Stimulated activated CD4-positive, alpha-beta T cell treated with anti-CD3 and anti-CD28 coated beads, Interleukin-15, amount 100 ng/mL, for 1 hour (primary cell): ENCODE measurements at places on chromosomes 1 and 21.

DNA sequence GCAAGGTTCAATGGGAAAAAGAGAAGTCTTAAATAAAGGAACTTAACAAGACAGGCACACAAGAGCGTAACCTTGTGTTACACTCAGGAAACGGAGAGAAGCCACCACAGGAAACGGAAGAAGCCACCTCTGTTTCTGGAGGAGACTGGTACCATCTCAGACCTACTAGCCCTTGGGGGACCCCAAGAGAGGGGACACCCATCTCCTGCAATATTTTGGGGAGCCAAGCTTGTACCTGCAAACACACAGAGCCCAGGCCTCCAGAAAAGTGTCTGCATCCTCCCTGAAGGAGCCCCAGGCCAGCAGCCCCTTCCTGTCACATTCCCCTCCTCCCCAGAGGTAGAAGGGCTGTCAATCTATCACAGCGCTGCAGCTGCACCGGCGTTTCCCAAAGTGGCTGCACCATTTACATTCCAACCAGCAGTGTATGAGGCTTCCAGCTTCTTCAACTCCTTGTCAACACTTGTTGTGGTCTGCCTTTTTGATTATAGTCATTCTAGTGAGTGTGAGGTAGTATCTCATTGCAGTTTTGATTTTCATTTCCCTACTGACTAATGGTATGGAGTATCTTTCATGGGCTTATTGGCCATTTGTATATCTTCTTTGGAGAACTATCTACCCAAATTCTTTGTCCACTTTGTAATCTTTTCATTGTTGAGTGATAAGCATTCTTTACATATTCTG is 23.0 kb upstream of the PADI1 start:
- DNase-seq: no peak

DNA sequence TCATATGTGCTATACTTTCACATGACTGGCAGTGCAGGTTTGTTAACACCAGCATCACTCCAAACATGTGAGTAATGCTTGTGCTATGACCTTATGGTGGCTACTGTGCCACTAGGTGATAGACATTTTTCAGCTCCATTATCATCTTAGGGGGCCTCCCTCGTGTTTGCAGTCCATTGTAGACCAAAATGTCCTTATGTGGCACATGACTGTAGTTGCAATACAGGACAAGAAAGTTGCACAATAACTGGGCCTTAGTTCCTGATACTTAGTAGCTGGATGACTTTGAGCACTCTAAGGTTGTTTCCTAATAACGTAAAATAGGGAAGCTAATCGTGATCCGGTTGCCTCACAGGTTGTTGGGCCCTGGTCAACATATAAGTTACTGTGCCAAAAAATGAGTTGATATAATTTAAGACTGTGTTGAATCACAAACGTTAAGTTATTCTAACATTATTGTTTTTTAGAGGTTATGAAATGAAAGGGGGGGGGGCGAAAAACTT is 511 bp upstream of the SNX27 start:
- DNase-seq: no peak

DNA sequence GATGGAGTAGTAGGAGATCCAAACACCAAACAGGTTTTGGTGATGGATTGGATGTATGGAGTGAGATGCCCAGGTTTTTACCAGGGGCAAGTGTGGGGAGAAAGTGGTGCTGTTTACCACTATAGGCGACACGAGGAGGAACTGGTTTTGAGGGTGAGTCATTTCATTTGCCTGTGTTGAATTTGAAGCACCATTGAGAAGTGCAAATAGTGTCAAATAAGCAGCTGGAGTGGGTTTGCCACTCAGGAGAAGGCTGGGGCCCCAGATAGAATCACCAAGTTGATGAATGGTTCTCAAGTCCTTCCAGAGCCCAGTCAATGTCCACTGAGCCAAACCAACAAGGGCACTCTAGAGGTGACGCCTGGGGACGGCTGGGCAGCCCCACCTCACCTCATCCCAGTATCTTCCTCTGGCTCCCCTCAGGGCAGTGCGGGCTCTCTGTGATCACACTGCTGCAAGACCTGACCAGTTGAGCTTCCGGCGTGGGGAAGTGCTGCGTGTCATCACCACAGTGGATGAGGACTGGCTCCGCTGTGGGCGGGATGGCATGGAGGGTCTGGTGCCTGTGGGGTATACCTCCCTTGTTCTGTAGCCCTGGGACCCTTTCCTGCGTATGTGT is 9.4 kb downstream of the RUSC1 start:
- no peak for DNase-seq

DNA sequence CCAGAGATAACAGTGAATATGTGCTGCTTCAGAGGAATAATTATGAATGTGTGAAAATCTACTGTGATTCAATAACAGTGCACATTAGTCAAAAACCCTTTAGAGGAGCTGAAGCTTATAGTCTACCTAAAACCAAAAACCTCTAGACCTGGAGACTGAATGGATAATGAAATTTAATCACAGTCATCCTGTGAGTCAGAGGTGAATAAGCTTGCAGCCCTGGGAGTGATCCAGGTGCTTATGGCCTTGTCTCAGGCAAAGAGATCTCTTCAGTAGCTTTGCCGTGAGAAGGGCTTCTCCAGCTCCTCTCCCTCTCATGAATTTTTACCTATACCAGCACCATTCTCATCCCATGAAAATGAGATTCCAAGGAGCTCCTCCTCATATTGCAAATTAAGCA is 81.3 kb upstream of the RGS4 start:
- no peak for DNase-seq

DNA sequence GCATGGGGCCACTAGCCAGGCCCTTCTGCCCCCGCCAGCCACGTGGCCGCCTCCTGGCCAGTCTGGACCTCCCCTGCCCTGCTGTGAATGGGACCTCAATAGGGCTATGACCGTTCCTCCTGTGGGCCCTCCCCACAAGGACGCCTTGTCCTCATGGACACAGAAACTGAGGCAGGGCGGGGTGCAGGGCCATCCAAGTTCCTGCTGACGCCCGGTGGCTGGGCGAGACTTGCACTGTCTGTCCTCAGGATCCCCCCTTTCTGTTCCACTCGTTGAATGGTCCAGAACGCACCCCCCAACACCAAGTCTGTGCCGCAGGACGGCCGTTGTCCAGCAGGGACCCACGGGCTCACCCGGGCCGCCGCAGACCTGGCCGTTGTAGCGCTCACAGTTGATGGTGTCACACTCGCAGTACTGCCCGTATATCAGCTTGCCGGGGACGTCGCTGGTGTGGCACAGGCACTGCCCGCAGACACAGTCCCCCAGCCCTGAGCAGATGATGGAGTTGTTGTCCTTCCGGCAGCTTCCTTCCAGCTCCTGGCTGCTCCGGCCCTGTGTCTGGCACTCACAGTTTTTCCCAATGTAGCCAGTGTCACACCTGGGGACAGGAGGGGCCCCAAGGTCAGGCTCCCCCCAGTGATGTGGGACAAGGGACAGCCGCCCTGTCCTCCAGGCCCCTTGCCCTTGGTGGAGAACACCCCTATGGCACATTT is 16.3 kb upstream of the PTTG1IP start:
- DNase-seq: no peak

- DNase-seq: no peak
Observed at GRCh38 chr1:109398343-109399225, 866 bp upstream of the SORT1 start.

- DNase-seq: no peak
Observed at GRCh38 chr1:6584126-6585080, 4.6 kb downstream of the ZBTB48 start.

DNA sequence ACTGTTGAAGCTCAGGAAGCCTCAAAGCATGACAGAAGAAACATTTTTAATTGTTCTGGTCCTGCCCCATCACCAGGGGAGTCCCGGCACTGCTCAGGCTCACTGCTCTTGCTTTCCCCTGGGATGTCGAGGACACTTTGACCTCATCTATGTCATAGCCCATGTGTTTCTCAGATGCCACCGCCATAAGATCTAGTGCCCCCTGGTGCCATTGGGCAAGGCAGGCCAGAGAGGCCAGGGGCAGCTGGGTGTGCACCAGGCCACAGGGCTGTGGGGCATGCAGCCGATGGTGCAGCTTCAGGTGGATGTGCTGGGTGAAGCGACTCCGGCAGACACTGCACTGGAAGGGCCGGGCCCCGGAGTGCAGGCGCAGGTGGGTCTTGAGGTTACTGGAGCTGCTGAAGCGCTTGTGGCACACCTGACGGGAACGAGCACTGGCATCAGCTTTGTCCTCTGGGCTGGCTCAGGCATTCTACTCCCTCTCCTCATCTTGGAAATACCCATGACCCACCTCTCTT is 7.7 kb upstream of the CRYBG2 start:
- no peak for DNase-seq

DNA sequence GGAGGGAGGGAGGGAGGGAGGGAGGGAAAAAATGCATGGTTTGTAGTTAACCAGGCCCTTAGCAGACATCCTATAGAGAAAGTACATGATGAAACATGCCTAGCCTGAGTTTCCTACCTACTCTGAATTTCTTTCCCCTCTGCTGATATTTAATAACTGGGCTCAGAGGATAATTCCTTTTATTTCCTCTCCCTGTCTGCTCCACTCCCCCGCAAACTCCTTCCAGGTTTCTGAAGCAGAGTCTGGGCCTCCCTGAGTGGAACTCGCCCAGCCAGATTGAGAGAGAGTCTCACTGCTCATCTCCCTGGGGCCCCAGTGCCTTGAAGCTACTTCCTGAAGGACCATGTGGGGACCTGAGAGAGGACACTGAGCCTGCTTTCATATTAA is 111.9 kb upstream of the SLC44A3 start:
- no peak for DNase-seq

DNA sequence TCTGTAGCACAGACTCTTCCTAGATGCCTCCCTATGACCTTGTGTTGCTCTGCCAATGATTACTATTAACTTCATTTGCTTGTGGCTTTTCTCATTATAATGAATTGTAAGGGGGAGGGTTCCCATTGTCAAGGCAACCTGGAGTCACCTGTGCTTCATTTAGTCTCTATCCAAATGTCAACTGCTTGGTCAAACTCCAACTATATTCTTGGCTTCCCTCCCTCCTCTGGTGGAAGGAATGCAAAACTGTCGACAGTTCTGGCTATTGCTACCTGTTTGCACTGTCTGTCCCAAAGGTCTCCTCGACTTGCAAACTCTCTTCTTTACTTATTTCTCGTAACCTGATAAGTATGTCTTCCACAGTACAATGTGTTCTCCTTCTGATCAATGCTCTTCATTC is 100.3 kb downstream of the CACNA1E start:
- DNase-seq: no peak

DNA sequence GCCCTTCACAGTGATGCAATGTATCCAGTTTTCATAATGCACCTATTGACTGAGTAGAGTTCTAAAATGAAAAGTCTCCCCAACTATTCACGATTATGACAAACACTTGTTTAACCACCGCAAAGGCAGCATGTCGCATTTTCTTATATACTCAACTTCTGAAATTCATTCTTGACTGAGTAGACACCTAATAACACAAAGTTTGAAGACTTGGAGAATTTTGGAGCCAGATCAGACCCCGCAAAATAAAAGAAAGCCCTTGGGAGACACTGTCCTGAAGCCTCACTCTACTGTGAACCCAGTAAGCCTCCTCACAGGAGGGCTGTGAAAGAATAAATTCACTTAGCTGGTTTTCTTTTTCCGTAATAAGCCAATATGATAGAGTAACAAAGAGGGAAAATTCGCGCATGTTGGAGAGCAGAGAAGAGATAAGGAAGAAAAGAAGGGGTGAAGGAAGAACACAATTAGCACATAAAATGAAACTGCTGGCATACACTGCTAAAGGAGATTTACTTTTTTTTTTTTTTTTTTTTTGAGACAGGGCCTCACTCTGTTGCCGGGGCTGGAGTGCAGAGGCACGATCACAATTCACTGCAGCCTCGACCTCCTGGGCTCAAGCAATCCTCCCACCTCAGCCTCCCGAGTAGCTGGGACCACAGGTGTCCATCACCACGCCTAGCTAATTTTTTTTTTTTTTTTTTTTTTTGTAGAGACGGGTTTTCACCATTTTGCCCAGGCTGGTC is 492 bp upstream of the COLGALT2 start:
- no peak for DNase-seq

- DNase-seq: no peak
Observed at GRCh38 chr21:41326414-41327080, 9.9 kb downstream of the FAM3B start.

- DNase-seq: no peak
Observed at GRCh38 chr1:56434740-56435139, 144.6 kb downstream of the PLPP3 start.

- DNase-seq: no peak
Observed at GRCh38 chr1:155913969-155914757, 3.0 kb upstream of the RIT1 start.

- no peak for DNase-seq
Observed at GRCh38 chr21:46188226-46189212, 4.3 kb upstream of the SPATC1L start.

- no peak for DNase-seq
Observed at GRCh38 chr1:45093334-45093733, 81.3 kb downstream of the UROD start.
